ENCODE measurements at places on chromosomes 1 and 21.

DNA sequence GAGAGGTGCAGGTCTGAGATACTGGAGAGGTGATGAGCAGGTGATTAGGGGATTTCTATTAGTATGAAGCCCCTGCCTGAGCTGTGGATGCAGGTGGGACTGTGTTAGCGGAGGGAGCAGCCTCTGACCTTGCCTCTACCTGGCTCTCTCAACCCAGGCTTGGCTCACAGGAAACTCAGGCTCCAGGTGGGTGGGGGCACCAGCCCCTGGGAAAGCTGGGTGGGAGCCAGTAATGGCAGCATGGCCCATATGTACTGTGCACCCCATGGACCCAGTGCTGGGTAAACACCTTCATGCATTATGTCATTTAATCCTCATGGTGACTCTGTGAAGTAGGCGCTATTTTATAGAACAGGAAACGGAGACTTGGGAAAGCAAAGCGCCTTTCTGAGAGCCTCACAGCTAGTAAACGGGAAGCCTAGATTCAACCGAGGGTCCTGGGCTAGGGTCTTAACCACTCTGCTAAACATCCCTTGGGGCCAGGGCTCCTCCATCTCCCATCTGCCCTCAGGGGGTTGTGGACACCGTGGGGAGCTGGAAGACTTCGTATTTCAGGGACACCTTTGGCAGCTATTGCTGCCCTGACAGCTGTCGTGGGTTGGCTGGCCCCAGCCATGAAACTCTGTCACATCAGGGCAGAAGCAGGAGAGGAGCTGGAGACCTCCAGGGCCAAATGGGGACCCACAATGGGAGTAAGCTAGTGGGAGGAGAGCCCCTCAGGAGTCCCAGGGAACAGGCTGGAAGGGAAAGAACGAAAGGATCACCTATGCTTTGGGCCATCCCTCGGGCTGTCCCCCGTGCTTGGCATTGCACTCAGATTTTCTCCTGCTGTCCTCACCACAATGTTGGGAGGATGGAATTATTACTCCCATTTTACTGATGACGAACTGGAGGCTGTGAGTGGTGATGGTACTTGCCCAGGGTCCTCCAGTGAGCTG is 59.6 kb upstream of the CSF3R start:
- no peak for DNase-seq

DNA sequence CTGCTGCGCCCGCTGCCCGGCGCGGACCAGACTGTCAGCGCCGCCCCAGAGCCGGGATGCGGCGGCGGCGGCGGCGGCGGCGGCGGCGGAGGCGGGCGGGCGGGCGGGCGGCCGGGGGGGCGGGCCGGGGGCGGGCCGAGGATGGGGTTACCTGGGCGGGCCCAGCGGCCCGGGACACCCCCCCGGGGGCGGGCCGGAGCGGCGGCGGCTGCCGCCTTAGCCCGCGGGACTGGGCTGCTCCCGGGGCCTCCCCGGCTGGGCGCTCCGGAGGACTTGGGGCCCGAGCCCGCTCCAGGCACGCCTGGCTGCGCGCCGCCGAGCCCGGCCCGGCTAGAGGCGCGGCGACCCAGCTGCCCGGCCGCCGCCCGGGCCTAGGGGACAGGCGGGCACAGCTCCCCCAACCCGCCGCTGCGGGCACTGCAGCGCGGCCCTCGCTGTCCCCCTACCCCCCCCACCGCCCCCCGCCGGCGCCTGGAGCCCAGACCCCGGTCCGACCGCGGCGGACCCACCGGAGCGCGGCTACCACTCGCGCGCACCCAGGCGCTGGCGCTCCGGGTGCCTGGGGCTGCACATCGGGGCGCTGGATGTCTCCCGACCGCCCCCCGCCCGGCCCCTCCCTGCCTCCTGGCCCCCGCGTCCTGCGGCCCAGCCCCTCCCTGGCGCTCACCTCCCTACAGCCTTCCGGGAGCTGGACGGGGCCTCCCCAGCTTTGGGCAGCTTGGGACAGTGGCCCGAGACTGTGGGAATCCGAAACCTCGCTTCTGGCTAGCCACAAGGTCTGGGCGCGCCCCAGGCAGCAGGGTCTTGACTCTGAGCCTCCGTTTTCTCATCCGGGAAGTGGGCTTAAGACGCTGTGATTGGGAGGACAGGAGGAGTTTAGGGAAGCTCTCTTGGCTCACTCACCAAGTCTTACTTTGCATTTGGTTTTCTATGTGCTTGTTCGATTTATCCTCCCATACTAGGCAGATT is at the start of gene WNT4:
Gene WNT4 (minus strand): TSS at position 33 of the 969 bp plus-strand sequence. CDS start 175 bp downstream, outside the sequence.
- DNase-seq: no peak

DNA sequence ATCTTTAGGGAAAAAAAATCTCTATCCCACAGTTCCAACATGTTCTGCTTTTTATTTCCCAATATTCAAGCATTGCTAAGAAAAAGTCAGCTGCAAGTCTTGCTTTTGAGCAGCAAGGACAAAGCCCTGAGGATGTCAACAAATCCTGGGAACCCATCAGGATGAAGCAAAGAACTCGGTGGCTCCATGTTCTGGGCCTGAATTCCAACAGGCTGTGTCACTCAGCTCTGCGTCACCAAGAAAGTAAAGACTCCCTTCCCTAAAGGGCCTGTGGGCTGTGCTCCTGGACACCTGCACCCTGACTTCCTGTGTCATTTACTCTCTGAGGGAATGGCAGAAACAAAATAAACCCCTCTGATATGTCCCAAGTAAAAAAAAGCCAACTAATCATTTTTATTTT is 95.5 kb downstream of the TIAM1 start:
- DNase-seq: no peak

DNA sequence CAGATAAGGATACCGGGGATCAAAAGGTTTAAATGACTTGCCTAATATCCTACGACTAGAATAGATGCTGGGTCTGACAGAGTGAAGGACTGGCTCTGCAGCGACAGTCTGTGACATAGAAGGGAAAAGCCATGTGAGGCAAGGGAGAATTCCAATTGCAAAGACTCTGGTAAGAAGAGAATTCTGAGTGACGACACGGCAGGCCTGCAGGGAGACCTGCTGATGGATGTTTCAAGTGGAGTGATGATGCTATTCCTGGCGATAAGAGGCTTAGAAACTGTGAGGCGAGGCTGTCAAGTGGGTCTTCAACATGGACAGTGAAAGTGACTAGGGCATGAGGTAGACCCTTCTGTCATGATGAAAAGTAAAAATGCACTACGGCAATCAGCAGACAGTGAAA is 176.6 kb upstream of the PBX1 start:
- DNase-seq: no peak

DNA sequence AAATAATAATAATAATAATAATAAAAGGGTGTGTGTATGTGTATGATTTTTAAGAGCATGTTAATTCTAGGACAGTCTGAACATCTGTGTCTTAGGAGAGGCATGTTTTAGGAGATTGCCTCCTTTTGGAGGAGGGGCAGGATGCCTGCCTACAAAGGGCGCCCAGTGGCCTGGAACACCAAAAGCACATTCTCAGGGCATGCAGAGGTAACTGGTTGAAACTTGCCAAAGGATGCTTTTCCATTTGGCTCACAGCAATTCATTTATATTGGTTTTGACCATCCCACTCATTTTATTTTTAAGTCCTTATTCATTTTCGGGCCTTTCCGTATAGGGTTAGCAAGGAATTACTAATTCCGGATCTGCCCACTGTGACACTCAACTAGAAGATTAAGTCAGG is 21.1 kb upstream of the LAMC2 start:
- DNase-seq: no peak

All from cortex of kidney (tissue), 1 donor.